H7 (cell line): ENCODE measurements at places on chromosomes 16 and 17.

GRCh38 chr17:31116167-31116566, 21.4 kb downstream of the NF1 start:
- DNase-seq, result no peak

DNA sequence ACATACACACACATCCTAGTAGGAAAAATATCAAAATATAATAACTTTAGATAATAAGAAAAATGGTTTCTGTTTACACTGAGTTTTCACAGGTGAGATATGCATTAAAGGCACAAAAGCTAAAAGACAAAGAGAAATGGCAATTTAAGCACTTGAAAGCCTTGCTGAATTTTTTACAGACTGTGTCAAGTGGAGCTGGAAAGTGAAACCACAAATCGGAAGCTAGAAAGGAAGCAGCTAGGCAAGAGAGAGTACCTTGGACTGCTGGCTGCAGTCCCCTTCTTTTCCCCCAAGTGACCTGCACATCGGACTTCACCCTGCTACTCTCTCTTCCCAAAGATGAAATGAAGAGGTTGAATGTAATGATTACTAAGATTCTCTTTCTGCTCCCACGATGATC, 135.1 kb downstream of the CDH13 start:
- DNase-seq, result no peak

DNA sequence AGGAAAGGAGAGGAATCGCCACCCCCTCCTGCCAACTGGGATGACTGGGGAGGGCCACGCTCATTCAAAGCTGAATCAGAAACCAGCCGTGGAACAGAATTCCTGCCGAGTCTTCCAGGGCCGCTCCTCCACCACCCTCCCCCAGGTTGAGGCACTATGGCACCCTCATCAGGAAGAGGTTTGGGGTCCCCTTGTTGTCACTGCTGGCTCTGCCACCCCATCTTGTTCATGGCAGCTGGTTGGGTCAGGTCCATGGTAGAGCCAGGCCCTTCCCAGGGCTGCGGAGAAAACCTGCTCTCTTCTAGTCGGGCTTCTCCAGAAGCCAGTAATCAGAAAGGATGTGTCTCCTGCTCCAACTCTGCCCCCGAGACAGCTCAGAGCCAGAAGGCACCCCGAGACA, 41.8 kb downstream of the KCNJ12 start:
- DNase-seq, result peak; percentile 32

GRCh38 chr16:66473654-66474519, 46.8 kb downstream of the BEAN1 start:
- DNase-seq, result peak; percentile 47

- DNase-seq, result no peak
Measured at GRCh38 chr17:10777131-10777807, 26.6 kb downstream of the TMEM238L start.

- no peak for DNase-seq
Measured at GRCh38 chr16:73713251-73713650, 583.4 kb upstream of the PSMD7 start.
